ENCODE measurements at places on chromosomes 11 and 22.

GRCh38 chr11:123144707-123145106 lies 50.3 kb downstream of the CLMP start:
- no peak for DNase-seq

DNA sequence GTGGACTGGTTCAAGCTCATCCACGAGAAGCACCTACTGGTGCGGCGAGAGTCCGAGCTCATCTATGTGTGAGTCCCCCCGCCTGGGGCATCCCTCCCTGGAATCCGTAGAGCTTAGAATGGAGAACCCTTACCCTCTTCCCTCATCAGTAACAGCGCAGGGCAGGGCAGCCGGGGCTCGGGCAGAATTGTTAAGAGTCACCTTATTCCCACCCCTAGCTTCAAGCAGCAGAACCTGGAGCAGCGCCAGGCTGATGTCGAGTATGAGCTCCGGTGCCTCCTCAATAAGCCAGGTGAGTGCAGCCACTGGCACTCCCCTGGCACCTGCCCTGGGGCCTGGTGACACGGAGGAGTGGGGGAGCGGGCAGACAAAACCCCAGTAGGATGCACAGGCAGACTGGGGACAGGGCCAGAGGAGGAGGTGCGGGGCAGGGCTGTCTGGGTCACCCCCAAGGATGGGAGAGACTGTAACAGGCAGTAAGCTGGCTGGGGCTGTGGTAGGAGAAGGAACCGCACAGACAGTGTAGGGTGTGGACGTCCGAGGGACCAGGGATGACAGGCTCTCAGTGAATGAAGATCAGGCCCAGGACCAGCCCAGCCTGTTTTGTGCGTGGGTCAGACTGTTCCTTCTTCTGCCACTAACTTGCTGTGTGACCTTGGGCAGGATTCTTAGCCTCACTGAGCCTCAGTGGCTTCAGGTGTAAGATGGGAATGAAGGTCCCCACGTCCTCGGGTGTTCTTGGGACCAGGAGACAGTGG lies 20.4 kb downstream of the C22orf23 start:
- DNase-seq = no peak

GRCh38 chr22:27460591-27461347 lies 340.8 kb downstream of the MN1 start:
- DNase-seq = no peak

DNA sequence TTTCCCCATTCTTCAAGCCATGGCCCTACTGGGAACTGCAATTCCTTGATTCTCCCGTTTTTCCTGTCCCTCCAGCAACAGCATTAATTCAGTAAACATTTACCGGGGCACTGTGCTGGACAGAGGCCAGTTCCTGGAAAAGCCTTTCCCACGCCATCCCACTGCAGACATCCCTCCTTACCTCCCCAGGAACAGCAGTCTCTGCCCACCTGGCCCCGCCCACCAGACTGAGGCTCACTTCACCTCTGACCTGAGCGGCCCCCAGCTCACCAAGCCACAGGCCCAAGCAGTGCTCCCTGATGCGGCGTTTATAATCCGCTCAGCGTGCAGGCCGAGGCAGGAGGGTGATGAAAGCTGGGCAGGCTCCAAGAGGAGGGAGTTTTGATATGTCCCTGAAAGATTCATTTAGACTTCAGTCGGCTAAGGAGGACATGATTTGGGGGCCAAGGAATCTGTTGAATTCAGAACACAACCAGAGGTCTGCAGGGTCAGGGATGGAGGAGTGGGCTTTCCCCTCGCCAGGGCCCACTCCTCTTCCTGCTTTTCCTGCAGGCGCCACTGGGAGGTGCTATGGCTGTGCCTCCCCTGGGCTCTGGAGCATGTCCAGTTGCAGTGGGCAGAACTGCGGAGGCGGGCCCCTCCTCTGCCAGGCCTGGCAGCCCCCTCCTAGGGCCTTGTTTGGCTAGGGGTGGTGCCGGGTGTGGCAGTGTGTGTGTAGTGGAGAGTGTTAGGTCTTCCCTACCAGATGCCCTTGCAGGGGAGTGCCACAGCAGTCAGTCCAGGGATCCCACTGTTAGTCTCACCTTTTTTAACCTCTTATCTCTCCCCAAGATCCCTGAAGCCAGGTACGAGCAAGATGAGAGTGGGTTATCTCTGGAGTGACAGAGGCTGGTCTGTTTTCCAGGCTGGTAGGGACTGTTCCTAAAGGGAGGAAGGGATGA lies 1.4 kb upstream of the TAGLN start:
- DNase-seq = no peak

GRCh38 chr11:62120001-62120400 lies 3.8 kb upstream of the INCENP start:
- no peak for DNase-seq

DNA sequence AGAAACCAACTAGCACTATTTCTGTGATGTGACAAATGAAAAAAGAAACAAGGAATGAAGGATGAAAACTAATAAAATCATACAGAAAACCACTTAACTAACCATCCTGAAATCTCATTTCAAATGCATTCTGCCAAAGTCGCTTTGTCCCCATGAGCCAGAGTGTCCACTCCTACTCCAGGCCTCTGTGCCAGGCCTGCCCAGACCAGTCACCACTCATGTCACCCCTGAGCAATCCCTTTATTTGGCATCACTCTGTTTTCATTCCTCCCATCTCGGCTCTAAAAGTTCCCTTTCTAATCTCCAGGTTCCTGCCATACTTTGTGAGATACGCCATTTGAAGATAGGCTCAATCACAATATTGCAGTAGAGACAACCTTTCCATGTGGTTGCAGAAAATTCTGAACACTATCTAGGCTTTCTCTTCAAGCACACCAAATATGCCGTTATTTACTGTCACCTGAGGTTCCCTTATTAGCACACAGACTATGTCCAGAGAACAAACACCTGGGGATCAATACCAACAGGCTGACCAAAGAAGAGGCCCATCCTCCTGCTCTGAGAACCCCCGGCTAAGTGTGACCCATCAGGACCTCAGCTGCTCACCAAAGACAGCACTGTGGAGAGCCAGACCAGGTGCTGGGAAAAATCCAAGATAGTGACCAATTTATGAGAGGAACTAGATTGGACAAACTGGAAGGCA lies 202.4 kb downstream of the LARGE1 start:
- DNase-seq = no peak

DNA sequence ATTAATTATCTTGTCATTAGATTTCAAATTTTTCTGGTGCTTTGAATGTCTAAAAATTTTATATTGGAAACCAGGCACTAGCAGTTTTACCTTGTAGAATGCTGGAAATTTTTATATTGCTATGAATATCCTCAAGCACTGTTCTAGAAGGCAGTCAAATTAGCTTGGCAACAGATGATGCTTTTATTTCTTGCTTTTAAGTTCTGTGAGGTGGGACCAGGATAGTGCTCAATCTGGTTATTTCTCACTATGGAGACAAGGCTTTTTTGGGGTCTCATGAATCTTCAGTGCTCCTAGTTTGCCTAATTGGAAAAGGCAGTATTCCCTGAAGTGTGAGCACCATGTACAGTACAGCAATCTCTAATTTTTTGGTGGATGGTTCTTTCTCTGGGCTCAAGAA lies 27.1 kb downstream of the ANO3 start:
- no peak for DNase-seq
